ENCODE measurements at places on chromosomes 2 and 18. TPM values are rescaled to one million over a fixed set of nuclear protein-coding genes. Genes with fewer than 3 reads are reported as not detected.
A peak's percentile ranks its signal among the peaks of the same experiment; 100 is the strongest.

The KIF5C gene
- total RNA-seq, result 8.3 TPM

The PARD6G gene
- 13.0 TPM for total RNA-seq

The CROCC2 gene
- not detected for total RNA-seq

The RMC1 gene
- 21.6 TPM for total RNA-seq

The DNAH7 gene
- 0.99 TPM for total RNA-seq

GRCh38 chr2:195820373-195820772 is 163.3 kb downstream of the SLC39A10 start:
- no peak for DNase-seq

GRCh38 chr2:31297751-31298150 is 63.8 kb downstream of the EHD3 start:
- DNase-seq, result no peak

GRCh38 chr2:217880891-217881290 is 121.9 kb downstream of the TNS1 start:
- DNase-seq, result no peak

DNA sequence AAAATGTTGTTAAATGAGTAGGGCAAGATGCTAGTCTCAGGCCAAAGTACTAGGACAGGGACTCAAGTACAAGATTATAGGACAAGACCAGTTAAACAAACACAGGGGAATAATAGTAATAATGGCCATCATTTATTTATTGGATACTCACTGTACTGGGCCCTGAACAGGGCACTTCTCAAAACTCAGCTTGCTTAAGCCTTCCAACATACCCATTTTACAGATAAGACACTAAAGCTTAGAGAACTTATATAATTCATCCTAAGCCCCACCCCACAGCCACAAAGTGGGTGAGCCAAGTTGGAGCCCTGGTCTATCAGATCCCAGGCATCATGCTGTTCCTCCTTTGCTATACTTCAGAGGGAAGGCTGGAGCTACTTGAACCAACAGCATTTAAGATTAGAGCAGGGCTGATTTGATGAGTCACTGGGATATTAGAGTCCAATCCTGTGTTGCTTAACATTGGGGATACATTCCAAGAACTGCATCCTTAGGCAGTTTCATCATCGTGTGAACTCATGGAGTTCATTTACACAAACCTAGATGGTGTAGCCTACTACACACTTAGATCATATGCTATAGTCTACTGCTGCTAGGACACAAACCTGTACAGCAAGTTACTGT is 153.6 kb downstream of the MTCL1 start:
- DNase-seq, result no peak

- DNase-seq, result no peak
Observed at GRCh38 chr2:12688893-12689292, 27.8 kb upstream of the TRIB2 start.

GRCh38 chr2:183035298-183035953 is 2.8 kb downstream of the NCKAP1 start:
- DNase-seq, result no peak

DNA sequence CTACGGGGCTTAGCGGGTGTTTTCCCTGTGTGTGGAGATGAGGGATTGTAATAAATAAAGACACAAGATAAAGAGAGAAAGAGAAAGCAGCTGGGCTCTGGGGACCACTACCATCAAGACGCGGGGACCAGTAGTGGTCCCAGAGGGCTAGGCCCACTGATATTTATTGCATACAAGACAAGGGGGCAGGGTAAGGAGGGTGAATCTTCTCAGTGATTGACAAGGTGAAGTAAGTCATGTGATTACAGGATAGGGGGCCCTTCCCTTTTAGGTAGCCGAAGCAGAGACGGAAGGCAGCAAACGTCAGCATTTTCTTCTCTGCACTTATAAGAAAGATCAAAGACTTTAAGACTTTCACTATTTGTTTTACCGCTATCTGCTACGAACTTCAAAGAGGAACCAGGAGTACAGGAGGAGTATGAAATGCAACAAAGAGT is 4.5 kb upstream of the GAL3ST2 start:
- DNase-seq, result no peak

DNA sequence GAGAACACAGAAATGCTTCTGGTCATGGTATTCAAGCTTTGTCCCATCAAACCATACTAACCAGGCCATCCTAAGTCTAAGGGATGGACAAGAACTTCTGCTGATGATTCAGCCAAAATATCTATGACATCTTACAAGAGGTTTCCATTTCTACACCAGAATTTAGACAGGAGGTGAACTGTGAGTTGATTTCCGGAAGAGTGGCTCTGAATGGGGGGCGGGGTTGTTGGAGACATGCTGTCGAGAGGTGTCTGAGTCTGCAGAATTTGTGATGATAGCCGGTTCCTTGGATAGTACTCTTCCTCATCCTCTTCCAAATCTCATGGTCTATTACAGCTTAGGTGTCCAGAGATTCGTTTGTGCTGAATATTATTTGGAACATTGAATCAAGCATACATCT is 408.7 kb upstream of the TCF4 start:
- DNase-seq, result no peak

DNA sequence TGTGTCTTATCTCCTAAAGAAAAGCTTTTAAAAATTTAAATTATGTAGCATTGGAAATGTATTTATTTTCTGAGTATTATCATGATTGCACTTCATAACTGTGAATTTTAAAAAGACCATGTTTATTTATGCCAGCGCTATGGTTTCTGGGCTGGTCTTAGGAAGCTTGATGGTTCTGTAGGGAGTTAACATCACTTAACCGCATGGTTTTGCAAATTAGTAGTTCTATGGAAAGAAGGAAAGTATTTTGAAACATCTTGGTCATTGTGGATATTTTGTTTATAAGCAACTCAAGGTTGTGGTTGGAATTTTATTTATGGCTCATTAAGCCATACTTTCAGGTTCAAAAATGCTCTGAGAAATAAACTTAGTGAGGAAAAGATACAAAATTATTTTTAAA is 549.4 kb downstream of the STK39 start:
- DNase-seq, result no peak

- DNase-seq, result no peak
Observed at GRCh38 chr18:63730773-63731172, 28.0 kb downstream of the SERPINB11 start.

GRCh38 chr2:189350540-189351209 is 90.6 kb upstream of the WDR75 start:
- peak; percentile 80 for DNase-seq

- peak; percentile 92 for DNase-seq
Observed at GRCh38 chr2:41966431-41966893, 81.4 kb upstream of the PKDCC start.

- no peak for DNase-seq
Observed at GRCh38 chr2:186725783-186726182, 31.9 kb downstream of the FAM171B start.

GRCh38 chr2:238381341-238382115 is 45.2 kb upstream of the ASB1 start:
- DNase-seq, result no peak

DNA sequence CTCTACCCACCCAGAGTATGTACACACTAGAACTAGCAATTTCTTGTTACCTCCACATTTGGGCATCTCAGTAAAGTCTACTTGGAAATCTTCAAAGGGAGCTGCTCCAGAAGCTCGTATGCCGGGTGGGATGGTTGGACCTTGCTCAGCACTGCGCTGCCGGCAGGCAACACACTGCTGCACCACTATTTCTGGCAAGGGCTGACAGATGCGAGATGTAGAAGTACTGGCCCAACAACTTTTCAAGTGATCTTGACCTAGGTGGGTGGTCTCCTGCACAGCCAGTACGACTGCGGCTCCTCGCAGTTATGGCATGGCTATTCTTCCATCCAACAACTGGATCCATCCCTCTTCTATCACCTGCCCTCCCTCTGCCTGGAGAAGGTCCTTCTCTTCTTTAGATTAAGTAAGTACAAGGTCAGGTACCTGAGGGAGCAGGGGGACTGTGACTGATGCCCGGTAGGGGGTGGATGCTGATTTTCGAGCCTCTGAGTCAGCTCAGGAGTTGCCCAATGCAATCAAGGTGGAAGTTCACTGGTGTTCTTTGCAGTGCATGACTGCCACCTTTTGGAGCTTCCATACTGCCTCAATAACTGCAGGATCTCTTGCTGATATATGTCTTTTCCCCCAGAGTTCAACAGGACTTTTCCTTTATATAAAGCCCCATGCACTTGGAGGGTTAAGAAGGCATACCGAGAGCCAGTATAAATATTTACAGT is 100.4 kb upstream of the SLC1A4 start:
- no peak for DNase-seq

DNA sequence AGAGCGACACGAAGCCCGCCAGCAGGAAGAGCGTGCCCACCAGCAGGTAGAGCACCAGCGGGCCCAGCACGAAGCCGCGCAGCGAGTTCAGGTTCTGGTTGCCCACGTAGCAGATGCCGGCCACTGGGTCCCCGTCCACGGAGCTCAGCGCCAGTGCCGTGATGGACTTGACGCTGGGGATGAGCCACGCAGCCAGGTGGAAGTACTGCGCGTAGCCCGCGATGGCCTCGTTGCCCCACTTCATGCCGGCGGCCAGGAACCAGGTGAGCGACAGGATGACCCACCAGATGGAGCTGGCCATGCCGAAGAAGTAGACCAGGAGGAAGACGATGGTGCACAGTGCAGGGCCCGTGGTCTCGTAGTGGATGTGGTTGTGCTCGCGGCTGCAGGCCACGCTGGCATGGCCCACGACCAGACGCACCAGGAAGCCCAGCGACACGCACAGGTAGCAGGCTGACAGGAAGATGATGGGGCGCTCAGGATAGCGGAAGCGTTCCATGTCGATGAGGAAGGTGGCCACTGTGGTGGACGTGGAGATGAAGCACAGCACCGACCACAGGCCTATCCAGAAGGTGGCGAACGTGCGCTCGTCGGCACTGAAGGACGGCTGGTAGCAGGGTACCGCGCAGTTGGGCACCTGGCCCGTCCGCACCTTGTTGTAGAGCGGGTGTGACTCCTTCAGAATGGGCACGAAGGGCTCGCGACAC is 2.1 kb downstream of the FZD5 start:
- peak; percentile 80 for DNase-seq

DNA sequence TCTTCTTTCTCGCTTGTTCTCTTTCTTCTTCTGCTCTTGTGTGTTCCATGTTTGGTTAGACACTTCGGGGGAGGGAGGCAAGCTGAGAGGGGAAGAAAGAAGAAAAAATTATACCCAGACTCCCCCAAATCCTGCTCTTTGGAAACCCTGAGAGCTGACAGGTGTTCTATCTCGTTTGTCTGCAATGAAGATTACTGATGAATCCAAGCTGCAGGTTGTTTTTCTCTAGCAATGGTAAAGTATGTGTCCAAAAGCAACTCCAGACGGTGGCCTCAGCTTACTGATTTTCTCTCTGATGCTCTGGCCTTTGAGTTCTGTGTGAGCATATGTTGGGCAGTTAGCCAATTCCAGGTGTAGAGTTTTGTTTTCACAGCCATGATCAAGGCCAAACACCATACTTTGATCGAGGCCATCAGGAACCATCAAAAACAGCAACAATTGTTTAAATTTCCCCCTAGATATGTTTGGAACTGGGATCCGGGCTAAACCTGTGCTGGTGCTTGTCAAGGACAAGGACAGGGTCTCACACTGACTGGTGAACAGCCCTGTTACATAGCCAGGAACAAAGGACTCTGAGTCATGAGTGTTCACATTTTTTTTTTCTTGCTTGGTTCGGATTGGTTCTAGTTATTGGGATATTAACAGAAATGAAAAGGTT is 142.0 kb downstream of the PRKCE start:
- peak; percentile 42 for DNase-seq

DNA sequence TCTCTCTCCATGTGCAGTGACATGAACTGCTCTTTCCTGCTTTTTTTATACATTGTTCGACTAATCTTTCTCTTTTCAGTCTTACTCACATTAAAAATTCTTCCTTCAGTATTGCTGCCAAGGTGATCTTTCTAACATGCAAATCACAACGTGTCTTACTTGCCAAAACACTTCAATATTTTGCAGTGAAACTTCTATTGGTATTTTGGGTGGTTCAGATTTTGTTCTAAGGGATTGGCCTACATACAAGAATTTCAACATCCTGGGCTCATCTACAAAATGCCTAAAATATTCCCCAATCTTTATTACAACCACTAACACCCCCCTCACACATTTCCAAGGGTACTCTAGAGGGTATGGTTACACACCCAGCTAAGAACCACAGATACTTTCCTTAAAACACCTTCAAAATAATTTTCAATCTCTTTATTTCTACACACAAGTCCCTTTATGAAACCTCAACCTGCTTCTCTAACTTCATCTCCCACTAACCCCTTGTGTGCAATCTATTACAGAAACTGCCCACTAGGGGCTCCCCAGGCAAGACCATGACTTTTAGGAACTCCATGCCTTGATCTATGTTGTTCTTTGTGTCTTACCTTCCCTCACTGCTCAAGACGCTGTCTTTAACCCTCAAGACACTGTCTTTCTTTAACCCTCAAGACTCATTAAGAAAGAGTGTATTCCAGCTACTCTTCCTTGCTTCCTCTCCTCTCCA is 50.9 kb downstream of the COL3A1 start:
- no peak for DNase-seq

DNA sequence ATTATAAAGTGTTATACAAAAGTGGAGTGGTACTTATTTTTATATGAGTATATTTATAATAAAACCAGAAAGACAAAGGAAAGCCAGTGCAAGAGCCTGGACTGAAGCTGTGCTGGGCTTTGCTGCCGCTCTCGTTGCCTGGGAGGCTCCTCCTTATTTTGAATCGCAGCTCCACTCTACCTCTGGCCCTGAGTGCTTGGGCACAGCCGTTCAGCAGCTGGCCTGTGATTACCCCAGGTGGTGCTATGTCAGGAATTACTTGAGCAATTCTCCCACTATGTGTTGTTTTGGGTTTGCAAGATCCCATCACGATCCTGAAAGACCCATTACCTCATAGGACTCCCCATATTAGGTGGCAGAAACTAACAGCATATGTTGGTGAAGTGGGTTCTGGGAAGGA is 53.0 kb upstream of the LCLAT1 start:
- DNase-seq, result no peak

GRCh38 chr2:54687595-54688152 is 35.8 kb upstream of the EML6 start:
- DNase-seq, result no peak
